KG1 (cell line): ENCODE measurements at places on chromosomes 2 and 18.

GRCh38 chr18:77815666-77816338 is 566.2 kb downstream of the GALR1 start:
- DNase-seq, result no peak

DNA sequence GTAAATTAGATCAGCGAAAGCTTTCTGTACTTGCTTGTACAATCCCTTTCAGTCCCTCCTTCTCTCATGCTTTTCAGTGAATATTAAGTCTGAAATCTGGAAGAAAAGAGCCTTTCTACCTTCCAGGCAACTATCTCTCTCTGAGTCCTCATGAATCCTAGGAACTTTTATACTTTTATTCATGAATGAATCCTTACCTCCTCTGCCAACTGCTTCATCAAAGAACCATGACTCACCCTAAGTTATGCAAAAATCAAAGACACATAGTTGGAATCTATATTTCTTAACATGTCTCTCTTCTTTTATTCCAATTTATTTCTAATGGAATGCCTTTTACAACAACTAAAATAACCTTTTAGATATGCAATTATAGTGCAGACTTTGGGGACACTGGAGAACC is 394.2 kb downstream of the CLIP4 start:
- no peak for DNase-seq

DNA sequence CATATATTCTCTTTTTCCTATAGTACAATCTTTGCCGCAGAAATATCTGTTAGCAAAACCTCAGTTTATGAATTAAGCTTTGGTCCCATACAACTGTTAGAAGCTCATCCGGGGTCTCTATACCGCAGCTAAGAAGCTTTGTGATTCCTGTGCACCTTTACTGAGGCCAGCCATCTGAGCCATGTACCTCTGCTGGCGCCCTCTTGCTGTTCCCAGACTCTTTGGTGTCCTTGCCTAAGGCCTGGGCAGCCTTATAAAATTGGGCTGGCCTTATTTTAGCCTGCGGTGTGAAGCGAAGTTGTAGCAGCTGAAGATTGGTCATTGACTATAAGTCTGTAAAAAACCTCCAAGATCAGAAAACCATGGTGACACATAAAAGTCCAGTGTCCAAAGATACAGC is 1135.1 kb upstream of the CHAC2 start:
- DNase-seq, result no peak

DNA sequence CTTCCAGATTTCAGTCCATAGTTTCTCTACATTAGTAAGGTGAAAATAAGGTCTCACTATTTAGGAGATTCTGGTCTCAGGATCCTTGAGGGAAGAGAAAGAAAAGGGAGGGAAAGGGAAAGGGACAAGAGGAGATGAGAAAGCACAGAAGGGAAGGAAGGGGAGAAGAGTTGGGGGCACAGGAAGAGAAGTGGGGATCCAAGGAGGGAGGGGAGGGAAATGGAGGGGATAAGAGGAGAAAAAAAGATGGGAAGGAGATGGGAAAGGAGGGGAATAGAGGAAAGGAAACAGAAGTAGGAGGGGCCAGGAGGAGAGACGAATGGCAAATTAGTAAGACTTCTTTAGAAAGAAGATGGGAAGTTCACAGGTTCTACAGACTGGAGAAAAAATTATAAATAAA is 39.2 kb upstream of the SPTBN1 start:
- DNase-seq, result no peak

DNA sequence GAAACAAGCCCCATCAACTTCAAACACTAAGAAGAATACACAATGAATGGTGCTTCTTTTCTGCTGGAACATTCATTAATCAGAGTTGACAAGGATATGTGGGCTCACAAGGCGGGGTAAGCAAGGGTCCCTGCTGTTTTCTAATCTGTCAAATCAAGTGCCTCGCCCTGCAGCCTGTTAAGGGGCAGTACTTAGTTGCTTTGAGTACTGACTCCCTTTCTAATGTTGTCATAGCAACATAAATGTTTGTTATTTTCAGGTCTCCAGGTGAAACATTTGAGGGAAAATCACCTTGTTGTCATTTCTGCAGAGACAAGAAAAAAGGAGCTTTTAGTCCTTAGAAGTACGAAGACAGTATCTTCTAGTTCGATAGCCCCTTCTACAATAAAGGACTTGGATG is 284.7 kb upstream of the PKDCC start:
- DNase-seq, result no peak

GRCh38 chr2:189559579-189560272 is 20.9 kb downstream of the SLC40A1 start:
- no peak for DNase-seq

DNA sequence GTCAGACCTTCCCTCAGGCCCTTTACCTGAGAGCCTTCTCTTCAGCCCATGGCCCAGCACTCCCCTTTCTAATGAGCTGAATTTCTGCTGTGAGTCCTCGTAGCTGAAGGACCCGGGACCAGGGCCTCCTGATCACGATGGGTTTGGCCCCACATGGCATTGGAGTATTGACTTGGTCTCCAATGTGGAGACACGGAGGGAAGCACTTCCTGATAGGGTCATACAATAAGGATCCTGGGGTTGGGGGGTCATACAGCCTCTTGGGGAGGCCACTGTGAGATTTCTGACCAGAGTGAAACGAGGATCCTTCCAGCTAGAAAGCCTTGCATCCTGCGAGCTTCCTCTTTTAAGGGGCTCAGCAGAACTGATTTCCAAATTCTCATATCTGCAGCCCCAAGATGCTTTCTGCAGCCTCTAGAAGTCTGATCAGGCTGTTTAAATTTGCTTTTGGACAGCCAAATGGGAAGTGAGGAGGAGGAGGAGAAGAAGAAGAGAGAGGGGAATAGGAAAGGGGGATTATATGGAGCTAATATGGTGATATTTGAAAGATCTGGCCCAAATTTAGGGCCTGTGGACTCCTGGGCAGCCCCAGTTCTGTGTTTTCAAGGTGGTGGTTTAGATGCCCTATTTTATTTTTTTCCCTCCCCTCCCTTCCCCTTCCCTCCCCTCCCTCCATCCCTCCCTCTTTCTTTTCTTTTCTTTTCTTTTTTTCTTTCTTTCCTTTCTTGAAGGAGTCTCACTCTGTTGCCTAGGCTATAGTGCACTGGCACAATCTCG is 38.9 kb downstream of the RHOB start:
- no peak for DNase-seq

DNA sequence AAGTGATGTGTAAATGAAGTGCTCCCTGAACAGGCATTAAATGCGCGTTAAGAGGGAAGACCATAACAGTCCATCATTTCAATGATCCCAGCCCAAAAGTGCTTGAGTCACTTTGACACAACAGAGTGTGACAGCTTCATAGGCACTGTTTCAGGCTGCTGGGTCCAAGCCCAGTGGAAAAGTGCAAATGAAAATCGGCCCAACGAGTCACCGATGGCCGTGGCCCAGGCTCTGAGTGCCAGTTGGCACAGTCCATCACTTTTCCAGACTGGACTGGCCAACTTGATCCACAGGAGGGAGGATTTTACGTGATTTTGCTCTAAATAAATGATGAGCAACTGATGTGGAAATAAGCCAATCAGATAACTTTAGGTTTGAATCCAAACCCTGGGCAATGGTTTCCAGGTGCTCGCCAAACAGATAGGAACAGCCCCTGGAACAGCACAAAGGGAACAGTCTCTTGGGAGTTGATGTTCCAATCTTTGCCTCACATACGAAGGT is 114.0 kb downstream of the SP3 start:
- no peak for DNase-seq

DNA sequence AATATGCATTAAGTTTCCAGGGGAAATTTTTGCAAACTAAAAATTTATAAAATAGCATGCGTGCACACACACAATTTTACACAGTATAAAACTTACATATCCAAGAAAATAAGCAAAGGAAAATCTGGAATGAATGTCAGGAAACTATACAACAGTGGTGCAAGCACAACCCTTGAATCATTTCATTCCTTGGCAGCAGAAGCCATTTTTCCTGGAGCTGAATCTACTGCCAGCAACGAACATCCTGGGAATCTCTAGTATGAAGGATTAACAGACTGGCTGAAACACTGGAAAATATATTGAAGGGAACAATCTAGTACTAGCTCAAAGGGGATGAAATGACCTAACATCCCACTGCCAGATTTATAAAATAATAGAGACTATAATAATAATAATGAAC is 235.3 kb downstream of the DYM start:
- DNase-seq, result no peak

GRCh38 chr2:39723497-39723896 is 55.6 kb downstream of the THUMPD2 start:
- no peak for DNase-seq

DNA sequence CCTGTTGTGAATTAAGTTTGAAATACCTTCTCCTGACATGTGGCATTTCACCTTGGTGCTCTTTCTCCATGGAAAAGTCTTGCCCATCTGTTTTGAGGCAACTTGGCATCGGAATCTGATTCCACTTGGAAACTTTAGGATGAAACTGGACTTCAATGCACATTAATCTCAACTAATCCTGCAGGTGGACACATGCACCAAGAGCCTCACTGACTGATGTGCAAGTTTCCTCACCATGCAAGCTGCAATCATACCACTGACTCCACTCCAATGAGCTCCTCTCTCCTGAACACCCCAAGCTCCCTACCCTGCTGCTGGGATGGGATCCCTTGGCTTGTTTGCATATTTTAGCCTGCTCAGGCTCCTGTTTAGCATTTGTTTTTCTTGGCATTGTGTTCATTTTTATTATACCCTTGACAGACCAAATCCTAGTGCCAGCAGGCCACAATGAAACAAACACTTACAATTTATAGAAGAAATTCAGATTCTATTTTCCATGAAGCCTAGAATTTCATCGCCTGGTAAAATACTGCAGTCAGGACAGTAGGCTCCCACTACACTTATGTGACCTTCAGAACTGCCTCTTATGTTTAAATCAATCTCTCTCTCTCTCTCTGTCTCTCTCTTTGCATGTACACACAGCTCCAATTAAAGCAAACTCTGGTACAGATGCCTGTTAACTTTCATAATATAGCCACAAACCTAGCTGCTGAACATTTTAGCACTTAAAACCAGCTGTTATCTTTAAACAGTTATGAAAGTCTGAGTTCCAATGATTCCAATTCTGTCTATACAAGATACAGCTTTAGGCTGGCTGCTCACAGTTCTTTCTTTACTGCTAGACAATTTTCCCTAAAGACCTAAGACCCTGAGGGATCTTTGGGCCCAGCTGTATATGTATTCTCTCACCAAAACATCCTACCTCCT is 141.5 kb downstream of the OSR1 start:
- DNase-seq, result no peak

DNA sequence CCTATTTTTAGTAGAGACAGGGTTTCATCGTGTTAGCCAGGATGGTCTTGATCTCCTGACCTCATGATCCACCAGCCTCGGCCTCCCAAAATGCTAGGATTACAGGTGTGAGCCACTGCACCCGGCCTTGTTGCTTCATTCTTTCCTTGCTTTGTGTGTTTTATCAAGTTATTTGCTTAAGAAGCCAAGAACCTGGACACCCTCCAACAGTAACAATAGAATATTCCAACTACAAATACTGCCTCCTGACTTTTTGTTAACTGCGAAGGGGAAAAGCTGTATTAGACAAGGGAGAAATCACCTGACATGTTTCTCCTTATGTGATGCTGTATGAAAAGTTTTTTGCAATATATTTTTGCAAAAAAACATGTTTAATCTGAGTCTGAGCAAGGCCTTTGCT is 297.2 kb downstream of the NCKAP5 start:
- no peak for DNase-seq

DNA sequence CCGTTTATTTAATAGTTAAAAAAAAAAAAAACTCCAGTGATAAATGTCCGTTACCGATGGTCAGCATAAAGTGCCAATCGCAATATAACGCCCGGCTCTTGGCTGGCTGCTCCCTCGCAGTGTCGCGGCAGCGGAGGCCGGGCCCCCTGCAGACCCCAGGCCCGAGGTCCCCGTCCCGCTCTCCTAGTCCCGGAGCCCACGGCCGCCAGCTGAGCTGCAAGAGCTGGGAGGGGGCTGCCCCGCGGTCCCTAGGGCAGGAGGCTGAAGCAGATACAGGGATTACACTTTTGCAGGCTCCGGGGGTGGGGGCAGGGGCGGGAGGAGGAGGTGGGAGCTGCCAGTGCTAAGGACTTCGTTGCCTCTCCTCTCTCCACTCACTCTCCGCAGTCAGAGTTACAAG is 6.9 kb downstream of the OSR1 start:
- DNase-seq, result no peak

- DNase-seq, result no peak
Observed at GRCh38 chr2:98828369-98828744, 97.4 kb upstream of the MGAT4A start.

DNA sequence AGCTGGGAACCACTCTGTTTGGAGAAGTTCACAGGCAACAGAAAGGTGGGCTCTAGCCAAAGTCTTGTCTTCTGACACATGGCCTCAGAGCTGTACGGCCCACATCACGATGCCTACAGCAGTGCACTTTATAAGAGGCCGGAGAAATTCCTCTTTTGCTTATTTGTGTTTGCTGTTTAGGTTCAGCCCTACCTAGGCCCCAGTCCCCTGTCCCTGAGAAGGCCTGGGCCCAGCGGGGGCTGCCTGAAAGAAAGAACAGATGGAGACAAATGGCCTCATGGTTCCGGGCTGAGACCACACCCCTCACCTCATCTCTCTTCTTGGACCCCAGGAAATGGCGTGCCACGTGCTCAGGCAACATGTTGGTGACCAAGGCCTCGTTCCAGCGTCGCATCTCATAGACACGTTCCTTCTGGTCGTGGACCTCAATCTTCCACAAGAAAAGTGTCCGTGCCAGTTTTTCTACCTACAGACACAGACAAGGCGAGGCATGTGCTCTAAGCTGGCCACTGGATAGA is 30.9 kb downstream of the CENPO start:
- DNase-seq, result no peak

DNA sequence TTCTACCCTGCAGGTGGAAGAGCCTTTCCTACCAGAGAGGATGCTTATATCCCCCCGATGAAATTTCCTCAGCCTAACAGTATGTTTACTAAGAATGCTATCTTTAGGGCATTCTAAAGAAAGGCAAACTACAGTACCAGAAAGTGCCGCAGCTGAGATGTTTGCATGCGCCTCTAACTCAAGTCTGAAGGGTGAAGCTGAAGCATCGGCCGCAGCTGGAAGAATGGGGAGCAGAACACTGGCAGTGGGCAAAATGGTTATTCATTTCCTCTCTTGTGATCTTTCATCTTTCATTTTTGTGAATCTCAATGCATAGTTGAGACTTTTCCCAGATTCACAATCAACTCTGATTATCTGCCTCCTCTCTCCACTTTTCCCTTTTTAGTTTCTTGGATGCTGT is 648.2 kb upstream of the ZEB2 start:
- no peak for DNase-seq

GRCh38 chr2:33494155-33494779 is 17.8 kb downstream of the RASGRP3 start:
- DNase-seq, result no peak
